ENCODE measurements at places on chromosomes 1 and 21.

DNA sequence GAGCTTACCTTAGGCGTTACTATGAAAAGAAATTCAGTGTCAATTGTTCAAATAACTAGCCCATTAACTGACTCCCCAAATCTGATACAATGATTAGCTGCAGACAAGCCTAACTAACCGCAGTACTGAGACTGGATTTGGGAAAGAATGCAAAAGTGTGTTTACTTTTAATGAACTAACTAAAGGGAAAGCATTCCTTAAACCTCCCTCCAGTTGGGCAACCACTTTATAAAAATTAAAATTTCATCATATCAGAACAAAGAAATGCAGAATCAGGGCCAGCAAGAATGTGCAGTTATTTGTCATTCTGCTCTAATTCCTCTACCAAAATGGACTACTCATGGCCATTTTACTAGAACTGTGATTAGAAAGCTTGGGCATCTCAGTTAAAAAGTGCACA lies 11.7 kb upstream of the NR5A2 start:
- no peak for DNase-seq

- DNase-seq: no peak
Observed at GRCh38 chr1:166796620-166797236, 42.5 kb upstream of the POGK start.

- no peak for DNase-seq
Observed at GRCh38 chr1:46594063-46594462, 10.0 kb downstream of the MKNK1 start.

GRCh38 chr1:228101614-228101993 lies 1.5 kb downstream of the C1orf35 start:
- DNase-seq: no peak

DNA sequence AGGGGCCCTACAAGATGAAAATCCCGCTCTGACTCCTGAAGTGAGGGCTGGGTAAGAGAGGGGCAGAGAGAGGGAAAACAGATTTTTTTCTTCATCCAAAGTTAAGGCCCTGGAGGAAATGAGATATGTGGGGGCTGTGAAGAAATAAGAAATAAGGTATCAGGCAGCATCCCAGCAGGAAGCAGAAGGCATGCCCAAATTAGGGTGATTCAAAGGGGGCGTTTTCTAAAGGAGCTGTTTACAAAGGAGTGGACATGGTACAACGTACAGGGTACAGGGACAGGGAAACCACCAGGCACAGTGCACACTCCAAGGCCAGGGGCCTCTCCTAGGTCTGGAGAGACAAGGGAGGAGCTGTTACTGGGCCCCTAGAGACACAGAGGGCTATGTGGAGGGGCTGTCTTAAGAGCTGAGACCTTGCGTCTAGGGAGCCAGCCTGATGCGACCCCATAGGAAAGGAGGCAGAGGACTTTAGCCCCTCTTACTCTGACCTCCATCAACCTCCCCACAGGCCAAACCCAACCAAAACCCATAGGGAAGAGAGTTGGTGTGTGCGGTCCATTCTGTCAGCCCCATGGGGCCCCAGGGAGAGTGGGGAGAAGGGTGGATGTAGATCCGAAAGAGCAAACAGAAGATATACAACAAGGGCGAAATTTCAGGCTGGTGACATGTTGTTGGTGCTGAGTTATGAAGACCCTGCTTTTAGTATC lies 38.6 kb downstream of the STYXL2 start:
- DNase-seq: no peak

GRCh38 chr1:40848530-40849189 lies 13.5 kb downstream of the CITED4 start:
- DNase-seq: peak; percentile 73

GRCh38 chr1:203305809-203306088 lies 430 bp downstream of the BTG2 start:
- peak; percentile 72 for DNase-seq

- no peak for DNase-seq
Observed at GRCh38 chr1:161958425-161958824, 65.2 kb downstream of the OLFML2B start.

GRCh38 chr1:77401384-77401783 lies 119.6 kb downstream of the AK5 start:
- DNase-seq: no peak

DNA sequence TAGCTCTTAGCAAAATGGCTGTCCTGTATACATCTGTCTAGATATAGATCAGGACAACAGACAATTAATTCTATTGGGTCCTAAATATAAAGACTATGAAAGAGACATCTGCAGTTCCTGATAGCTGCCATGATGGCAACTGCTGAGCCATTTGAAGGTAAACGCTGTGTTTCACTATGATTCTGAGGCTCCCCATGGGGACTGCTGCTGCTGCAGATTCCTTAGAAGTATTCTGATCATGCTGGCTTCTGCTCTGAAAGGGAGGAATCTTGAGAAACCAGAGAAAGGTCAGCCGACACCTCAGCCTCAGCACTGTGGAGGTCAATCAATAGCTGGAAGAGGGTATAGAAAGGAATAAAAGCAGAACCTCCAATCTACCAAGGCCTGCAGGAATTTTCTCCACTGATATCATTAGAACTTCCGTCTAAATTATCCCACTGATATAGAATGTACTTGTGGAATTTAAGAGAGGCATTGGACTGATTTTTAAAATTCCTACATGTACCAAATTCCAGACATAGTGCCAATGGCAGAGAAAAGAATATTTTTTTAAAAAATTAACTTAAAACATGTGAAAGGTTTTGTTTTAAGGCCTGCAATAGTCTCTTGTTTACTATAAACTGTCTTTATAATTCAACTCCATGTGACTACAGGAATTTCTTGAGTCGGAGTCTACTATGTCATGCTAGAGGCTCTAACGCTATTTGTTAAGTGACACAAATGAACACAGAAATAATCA lies 53.2 kb downstream of the DDAH1 start:
- no peak for DNase-seq

GRCh38 chr1:12075195-12076114 lies 12.4 kb downstream of the TNFRSF8 start:
- DNase-seq: no peak

- DNase-seq: no peak
Observed at GRCh38 chr1:6345009-6345408, 48.6 kb downstream of the ACOT7 start.

DNA sequence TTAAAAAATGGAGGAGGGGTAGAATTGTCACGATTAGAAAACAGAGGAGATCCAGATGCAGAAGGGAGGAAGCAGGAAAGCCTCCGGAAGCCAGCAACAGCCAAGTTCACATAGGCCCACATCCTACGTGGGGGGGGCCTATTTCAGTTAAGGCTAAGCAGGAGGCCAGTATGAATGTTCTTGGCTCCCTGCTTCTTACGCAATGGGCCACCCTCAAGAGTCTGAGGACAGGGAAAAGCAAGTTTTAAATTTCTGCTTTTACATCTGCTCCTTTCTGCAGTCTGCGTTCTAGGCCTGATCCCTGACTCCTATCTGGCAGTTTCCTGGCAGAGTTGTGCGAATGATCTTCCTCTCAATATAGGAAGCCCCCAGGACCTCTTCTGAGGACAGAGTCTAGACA lies 30.6 kb downstream of the RABIF start:
- no peak for DNase-seq

DNA sequence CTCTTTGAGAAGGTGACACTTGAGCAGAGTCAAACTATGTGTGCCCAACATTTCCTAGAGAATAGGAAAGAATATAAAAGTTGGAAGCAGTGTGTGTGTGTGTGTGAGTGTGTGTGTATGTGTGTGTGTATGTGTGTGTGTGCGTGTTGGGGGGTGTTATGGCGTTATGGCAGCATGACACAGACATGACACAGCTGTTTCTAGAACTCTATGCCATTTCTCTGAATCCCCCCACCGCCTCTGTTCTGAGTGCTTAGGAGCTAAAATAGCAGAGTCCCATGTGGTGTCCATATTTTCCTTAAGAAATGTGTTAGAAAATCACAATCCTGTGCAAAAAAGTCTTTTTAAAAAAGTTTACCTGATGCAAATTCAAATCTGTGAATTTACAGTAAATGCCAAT lies 556.1 kb downstream of the RWDD3 start:
- DNase-seq: no peak

- no peak for DNase-seq
Observed at GRCh38 chr1:226617109-226617508, 68.5 kb downstream of the STUM start.

GRCh38 chr1:66489151-66489550 lies 44.8 kb upstream of the SGIP1 start:
- DNase-seq: no peak

GRCh38 chr1:156177919-156178654 lies 15.8 kb upstream of the SLC25A44 start:
- DNase-seq: no peak

GRCh38 chr1:25030674-25031589 lies 100.9 kb upstream of the RUNX3 start:
- no peak for DNase-seq

GRCh38 chr1:114331936-114332335 lies 178.3 kb upstream of the SYT6 start:
- no peak for DNase-seq

DNA sequence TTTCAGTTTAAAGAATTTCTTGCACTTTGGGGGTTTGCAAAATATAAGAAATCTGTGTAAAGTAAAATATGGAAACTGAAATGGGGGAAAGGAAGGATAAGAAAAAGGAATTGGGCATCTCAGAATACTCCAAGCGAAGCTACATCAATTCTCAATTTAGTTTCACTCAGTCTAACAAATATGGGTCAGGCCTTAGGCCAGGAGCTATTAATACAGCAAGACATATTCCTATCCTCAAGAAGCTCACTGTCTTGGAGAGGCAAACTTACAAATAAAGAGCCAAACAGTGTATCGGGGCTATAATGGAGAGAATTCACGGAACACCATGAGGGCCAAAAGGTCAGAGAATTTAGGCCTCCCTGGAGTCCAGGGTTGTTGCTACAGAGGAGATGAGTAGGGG lies 43.0 kb upstream of the CCDC190 start:
- no peak for DNase-seq

GRCh38 chr1:98556521-98557158 lies 104.9 kb upstream of the SNX7 start:
- no peak for DNase-seq

DNA sequence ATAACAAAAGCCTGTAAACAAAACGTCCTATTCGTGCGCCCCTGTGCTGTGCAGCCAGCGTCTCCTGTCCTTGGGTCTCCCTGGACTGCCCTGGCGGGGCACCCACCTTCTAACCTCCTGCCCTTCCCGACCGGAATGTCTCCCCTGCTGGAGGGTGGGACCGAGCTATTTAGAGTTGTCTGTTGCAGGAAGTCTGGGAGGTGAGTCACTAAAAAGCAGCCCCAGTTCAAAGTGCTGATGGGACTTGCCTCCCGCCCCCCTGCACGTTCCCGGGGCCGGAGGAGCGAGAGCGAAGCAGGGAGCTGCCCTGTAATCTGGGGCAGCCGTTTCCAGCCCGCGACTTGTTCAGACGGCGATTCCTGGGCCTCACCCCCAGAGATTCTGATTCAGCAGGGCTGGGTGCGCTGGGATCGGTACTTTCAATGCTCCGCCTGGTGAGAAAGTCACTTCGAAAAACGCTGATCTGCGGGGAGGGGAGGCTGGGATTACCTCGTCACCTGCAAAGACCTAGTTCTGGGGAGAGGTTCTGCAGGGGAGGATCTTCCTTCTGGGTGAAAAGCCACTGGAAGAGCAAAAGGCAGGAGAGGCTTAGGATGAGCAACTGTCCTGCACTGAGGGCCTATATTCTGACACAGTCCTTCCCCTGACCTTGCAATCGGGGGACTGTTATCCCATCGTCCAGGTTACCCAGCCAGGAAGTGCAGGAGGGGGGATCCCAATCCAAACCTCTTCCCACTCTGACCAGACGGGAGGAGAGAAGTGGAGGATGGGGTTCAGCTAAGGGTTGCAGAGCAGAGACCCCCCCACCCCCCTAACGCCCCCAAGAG lies 1.2 kb upstream of the DHRS3 start:
- peak; percentile 78 for DNase-seq

- DNase-seq: no peak
Observed at GRCh38 chr1:29655145-29655544, 418.8 kb downstream of the PTPRU start.

- DNase-seq: peak; percentile 13
Observed at GRCh38 chr1:89965193-89965768, 29.6 kb upstream of the ZNF326 start.

GRCh38 chr1:13570924-13571323 lies 12.7 kb upstream of the PDPN start:
- DNase-seq: no peak

DNA sequence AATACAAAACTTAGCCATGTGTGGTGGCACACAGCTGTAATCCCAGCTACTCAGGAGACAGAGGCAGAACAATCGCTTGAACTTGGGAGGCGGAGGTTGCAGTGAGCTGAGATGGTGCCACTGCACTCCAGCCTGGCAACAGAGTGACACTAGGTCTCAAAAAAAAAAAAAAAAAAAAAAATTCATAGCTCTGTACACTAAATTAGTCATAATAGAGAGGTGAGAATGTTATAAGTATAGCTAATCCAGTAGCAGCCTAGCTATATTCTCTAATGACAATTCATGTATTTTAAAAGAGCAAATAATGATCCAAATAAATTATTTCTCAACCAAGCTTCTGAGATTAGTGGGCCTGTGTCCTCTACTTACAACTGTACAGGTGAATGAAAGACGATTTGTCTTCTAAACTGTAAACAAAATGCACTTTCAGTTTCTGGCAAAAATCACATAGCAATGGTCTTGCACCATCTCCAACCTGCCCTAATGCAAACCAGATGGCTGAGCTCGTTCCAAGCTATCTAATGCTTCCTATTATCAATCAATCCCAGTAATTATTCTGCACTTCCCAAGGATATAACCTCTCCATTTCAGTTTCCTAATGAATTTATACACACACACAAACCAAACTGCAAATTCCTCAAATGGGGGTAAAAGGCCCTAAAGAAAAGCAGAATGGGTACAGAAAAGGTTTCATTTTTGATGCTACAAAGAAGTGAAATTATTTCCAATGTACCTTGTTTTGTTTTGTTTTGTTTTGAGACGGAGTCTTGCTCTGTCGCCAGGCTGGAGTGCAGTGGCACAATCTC lies 56.5 kb downstream of the GATAD2B start:
- peak; percentile 15 for DNase-seq

DNA sequence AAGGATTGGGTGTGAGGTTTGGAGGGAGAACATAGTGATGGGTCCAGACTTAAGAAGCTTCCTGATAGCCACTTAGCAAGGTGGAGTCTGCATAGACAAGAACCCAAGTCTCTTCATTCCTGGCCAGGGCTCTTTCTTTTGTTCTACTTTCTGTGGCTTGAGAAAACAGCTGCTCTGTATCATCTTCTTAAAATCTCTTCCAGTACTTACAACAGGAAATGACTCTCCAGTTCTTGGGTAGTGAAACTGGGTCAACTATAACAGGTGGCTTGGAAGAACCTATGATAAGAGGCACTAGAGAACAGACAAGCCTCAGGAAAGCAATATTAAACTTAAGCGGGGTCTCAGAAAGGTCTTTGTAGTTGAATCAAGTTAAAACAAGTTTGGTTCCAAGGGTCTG lies 148.1 kb upstream of the USP24 start:
- DNase-seq: no peak
